ENCODE measurements at places on chromosomes 16 and 17.

DNA sequence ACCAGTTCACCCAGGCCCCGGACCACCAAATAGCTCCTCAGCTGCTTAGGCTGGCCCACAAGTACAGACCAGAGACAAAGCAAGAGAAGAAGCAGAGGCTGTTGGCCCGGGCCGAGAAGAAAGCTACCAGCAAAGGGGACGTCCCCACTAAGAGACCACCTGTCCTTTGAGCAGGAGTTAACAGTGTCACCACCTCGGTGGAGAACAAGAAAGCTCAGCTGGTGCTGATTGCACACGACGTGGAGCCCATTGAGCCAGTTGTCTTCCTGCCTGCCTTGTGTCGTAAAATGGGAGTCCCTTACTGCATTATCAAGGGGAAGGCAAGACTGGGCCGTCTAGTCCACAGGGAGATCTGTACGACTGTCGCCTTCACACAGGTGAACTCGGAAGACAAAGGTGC, 15.4 kb downstream of the FOXF1 start:
- no peak for DNase-seq

DNA sequence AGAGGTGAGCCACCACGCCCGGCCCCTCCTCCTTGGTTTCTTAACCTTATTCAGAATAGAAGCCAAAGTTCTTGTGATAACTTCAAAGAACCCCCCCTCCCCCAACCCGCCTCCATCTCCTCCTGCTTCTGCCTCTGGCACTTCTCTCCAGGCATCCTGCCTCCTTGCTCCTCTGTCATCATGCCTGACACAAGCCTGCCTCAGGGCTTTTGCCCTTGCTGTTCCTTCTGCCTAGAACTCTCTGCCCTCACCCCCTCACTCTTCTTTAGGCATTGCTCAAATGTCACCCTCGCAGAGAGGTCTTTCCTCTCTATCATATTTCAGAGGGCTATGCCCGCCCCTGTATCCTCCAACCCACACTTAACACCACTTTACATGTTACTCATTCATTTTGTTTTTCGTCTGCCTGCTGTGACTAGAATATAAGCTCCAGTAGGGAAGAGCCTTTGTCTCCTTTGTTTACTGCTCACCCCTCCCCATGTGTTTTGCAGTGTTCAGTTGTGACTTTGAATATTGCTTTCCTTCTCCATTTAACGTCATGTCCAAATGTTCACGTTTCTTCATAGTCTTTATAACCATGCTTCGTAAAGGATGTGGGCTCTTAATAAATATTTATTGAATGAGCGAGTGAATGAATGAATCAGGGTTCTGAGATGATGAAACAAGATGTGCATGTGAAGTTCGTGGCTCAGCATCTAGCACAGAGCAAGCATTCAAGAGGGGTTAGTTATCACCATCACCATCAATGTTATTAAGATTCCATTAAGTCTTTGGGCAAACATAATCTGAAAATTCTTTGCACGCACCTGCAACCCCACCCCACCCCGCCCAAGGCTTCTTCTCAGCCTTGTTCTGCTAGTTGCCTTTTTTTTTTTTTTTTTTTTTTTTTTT, 186.2 kb upstream of the WSCD1 start:
- DNase-seq, result no peak

DNA sequence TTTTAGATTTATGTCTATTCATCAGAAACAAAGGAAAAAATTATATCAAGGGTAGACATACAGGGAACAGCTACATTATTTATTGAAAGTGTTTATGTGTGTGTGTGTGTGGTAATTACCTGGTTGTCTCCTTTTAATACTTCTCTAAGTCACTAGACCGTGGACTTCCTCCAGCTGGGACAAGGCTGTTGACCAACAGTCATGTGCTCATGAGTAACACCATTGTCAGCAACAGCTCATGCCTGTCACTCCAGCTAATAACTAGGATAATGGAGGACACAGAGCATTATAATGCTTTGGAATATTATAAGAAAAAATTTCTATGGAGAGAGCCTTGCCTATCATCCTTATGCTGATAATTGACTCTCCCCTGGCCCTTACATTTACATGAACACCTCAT, 125.3 kb upstream of the SALL1 start:
- no peak for DNase-seq

DNA sequence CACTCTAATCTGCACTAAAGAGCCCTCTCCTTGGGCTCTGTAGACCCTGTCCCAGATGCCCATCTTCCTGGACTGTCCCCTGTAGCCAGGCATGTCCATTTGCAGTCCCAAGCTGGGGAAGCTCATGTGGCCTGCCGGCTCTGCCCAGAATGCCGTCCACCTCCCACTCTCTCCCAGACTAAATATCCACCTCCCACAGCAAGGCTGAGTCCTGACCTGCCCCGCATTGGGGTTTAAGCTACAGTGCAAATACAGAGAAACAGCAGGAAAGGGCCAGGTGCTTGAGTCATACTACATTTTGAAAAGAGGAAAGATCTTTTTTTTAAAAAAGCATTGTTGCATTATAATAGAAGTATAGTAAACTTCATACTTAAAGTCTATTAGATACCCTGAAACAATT, 3.0 kb downstream of the ST6GALNAC2 start:
- DNase-seq, result no peak

GRCh38 chr17:8647202-8647601, 16.7 kb upstream of the MYH10 start:
- DNase-seq, result no peak

- no peak for DNase-seq
Measured at GRCh38 chr16:70444249-70445063, 5.6 kb upstream of the ST3GAL2 start.

- DNase-seq, result no peak
Measured at GRCh38 chr17:39738983-39739884, 1.5 kb downstream of the GRB7 start.

DNA sequence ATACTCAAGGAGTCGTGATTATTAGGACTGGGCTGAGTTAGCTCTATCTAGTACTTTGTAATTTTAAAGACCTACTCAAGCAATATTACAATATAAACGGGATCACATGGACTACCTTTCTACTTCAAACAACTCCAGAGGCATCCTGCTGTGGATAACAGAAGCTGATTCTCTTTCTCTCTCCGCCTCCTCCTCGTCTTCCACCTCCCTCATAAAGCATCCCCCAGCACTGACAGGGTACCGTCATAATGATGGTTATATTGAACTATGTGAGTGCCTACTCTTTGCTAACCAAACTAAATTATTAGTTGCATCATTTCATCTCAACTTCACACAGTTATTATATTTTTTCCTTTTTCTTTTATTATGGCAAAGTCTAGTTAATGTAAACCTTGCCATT, 165.4 kb upstream of the FOXF1 start:
- DNase-seq, result no peak

GRCh38 chr17:36048066-36048465, 16.0 kb upstream of the CCL18 start:
- DNase-seq, result no peak

- no peak for DNase-seq
Measured at GRCh38 chr17:45155483-45155882, 6.2 kb upstream of the HEXIM2 start.

- no peak for DNase-seq
Measured at GRCh38 chr16:12690024-12690423, 113.7 kb downstream of the CPPED1 start.

DNA sequence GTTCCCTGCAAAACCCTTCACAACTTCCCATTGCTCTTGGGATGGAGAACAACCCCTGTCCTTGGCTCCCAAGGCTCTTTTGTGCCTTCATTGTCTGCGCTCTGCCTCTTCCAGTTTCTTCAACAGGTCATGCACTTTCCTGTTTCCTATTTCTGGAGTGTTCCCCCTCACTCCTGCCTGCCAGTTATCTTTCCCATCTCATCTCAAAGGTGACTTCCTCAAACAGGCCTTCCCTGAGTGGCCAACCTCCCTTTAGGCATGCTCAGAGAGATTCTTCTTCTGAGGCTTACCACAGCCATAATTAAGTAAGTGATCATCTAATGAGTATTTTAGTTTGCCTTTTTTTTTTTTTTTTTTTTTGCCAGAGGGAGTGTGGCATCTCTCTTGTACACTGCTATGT, 2.9 kb upstream of the CYLD start:
- DNase-seq, result no peak

DNA sequence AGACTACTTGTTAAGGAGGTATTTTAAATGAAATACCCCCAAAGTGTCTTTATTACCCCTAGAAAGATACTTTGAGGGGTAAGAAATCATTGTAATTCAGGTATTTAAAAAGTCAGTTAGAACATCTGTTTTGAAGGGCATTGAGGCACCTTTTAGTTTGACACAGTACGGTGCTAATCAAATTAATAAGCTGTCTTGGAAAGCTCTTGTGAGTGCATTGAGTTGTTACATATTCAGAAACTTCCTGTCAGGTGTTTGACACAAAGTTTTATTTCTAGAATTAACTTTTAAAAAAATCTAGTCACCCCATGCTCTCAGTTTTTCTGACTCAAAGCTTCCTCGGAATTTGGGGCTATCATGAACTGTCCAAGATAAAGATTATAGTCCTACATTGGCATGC, 4.6 kb downstream of the RBBP6 start:
- DNase-seq, result no peak

DNA sequence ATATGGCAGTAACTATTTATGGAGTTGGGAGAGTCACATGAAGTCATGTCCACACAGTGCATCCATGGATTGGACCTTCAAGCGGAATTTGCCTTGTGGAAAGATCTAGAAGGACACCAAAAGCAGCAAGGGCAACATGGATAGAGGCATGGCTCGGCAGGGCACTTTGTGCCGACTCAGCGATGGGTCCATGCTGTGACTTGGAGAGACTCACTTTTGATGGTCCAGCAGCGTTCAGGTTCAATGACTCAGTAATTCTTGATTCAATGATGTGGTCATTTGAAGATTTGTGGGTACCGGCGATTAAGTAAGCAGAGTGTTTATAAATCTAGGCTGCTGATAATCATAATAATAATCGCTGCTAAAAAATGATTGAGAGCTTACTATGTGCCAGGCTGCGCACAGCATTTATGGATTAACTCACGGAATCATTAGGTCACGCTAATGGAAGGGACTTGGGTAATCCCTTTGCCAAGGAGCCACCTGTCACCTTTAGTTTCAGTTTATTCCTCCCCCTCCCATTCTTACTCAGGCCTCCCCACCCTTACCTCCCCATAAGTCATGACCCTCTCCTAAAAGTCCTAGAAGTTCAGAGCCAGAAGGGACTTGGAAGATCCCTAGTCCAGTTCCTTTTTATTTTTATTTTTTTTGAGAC, 127.5 kb upstream of the CRHR1 start:
- DNase-seq, result no peak

GRCh38 chr17:76004750-76005262, 4.2 kb downstream of the CDK3 start:
- DNase-seq, result no peak

GRCh38 chr16:17804857-17805256, 334.1 kb upstream of the XYLT1 start:
- no peak for DNase-seq

GRCh38 chr16:68252383-68252782, 7.2 kb downstream of the PLA2G15 start:
- no peak for DNase-seq

DNA sequence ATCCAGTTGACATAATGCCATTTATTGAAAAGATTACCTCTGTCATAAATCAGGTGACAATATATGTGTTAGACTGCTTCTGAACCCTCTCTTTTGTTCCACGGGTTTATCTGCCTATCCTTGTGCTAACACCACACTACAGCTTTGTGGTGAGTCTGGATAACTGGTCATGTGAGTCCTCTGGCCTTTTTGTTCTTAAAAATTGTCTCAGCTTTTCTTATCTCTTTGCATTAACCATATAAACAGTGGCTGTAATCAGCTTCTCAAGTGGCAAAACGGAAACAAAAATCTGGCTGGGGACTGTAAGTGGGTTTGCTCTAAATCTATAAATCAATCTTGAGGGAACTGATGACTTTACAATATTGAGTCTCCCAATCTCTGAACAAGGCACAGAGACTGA, 44.6 kb downstream of the STX8 start:
- no peak for DNase-seq

GRCh38 chr17:67035131-67036083, 8.9 kb upstream of the CACNG1 start:
- no peak for DNase-seq

DNA sequence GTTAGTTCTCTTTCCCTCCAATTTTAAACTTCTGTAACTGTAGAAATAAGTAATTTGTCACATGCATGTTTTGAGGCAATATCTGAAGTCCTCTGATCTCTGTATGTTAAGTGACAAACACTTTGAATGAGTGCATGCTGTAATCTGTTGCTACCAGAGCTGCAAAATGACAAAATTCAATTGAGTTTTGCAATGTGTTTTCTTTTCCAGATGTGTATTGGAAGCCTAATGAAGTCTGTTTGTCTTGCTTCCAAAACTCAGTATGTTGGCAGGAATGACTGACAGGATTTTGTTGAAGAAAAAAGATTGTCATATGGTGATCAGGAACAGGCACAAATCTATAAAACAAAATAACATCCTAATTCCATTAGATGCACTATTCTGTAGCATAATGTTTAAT, 561.6 kb upstream of the CDH8 start:
- no peak for DNase-seq

GRCh38 chr16:56211435-56211981, 20.2 kb downstream of the GNAO1 start:
- no peak for DNase-seq
